Cerebellum (tissue), 4 donors: ENCODE measurements at places on chromosomes 2 and 18. TPM values are rescaled to one million over a fixed set of nuclear protein-coding genes. Genes with fewer than 3 reads are reported as not detected.

The ADRA2B gene
- not detected for total RNA-seq

The CTAGE1 gene
- not detected for total RNA-seq

DNA sequence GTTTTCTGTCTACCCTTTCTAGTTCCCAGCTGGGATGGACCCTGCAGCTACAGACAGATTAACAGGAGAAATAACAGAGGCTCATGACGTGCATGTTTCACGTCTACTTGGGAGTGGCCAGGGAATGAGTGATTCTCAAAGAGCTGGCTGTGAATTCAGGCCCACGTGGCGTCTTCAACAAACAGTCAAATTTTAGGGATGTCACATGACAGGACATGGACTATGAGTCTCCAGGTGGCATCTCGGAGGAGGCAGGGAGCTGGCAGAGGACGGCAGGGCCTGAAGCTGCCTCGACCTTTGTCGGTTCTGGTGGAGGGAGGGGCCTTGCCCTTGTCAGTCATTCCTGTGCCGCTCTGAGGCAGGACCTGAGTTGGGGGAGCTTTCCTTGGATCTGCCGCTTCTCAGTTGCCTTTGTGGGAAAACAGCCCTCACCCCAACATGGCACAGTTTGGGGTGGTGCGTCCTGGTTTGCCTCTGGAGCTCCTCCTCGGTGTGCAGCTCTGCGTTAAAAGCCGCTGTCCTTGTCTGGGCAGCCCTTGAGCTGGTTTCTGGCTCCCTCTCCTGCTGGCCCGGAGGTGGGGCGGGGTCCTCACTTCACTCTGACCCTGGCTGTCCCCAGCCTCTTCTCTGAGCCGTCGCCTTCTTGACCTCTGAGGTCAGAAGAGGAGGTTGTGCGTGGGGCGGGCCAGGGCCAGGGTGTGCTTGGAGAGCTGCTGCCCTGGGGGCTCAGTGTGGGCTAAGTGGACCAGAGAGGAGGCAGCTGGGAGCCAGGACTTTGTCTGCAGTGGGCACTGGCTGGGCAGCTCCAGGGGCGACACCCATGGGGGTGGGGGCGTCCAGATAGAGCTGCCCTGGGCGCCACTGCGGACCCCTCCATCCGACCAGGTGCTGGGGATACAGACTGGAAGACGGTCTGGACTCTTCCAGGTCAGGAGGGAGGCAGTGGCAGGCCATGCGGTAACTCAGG is 12.1 kb upstream of the GAL3ST2 start:
- no peak for DNase-seq

DNA sequence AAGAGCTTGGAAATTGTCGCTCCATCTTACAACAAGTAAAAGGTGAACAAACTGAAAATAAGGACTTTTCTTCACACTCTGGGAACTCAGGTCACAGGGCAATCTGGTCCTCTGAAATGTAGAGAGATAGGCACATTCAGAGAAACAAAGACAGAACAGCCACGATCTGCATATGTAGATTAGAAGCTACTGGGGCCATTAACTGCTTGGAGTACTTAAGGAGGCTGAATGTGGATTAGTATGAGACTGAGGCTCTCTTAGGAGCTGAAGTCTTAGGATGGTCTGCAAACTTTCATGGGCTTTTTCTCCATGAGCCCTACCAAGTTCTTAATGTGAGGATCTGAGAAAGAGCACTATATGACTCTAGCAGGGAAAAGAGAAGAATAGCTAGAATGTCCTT is 265.3 kb upstream of the NXPH2 start:
- no peak for DNase-seq

The PTPRN gene
- 18.1 TPM for total RNA-seq

DNA sequence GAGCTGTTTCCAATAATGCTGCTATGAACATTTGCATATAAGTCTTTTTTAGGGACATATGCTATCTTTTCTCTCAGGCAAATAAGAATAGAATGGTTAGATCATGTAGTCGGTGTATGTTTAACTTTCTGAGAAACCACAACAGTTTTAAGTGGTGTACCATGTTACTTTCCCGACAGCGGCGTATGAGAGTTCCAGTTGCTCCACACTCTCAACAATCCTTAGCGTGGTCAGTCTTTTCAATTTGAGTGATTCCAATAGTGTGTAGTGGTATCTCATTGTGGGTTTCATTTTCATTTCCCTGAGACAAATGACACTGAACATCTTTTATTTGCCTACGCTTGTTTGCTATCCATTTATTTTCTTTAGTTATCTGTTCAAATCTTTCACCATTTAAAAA is 149.5 kb downstream of the ACOXL start:
- DNase-seq: no peak

GRCh38 chr2:232857158-232857563 is 12.9 kb upstream of the SNORC start:
- DNase-seq: no peak

- no peak for DNase-seq
Observed at GRCh38 chr2:96771796-96772618, 11.3 kb downstream of the CNNM4 start.

DNA sequence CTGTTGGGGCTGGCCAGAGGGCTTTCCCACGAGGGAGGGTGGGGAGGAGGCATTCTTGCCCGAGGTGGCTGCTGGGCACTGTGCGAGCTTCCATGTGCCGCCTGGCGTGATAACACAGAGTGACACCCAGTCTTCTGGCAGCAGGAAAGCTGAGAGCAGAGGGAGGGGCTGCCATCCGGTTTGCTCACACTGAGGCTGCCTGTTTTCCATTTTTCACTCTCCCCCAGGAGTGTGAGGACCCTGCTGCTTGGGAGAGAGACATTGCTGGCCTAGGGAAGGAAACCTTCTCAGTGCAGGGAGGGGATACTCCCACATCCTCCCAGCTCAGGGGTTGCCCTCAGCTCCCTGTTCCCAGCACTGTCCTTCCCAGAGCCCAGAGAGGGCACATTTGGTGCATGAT is 73.1 kb downstream of the INHBB start:
- no peak for DNase-seq

GRCh38 chr2:48126162-48126561 is 219.9 kb upstream of the FBXO11 start:
- DNase-seq: no peak

DNA sequence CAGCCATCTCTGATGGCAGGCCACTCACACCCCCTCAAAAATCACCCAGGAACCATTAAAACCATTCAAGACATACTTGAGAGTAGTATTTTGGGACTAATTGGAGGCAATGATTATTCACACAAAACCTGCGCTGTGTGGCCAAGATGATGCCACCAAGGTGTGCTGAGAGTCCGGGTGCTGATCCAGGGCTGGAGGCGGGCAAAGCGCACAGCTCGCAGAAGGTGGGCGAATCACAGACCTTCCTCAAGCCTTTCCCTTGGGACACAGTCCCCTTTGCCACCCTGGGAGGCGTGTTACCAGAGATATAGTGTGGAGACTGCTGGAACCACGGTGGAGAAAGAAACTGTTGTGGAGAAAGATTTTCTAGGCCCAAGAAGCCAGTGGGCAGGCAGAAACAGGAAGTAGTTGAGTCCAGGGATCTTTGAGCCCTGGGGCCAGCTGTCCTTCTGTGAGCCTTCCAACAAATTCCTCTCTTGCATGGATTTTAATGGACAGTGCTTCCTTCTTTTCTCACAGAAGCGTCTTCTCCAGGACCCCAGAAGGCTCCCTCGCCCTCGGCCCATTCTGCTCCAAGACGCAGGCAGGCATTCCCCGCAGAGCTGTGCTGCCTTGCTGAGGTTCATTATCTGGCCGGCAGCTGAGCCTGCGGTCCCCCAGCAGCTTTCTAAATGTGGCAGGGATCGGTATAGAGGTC is 8.0 kb downstream of the COPS9 start:
- DNase-seq: no peak

GRCh38 chr2:215882689-215883088 is 130.7 kb downstream of the MREG start:
- no peak for DNase-seq

GRCh38 chr2:224816816-224817215 is 100.7 kb upstream of the CCDC195 start:
- DNase-seq: no peak

DNA sequence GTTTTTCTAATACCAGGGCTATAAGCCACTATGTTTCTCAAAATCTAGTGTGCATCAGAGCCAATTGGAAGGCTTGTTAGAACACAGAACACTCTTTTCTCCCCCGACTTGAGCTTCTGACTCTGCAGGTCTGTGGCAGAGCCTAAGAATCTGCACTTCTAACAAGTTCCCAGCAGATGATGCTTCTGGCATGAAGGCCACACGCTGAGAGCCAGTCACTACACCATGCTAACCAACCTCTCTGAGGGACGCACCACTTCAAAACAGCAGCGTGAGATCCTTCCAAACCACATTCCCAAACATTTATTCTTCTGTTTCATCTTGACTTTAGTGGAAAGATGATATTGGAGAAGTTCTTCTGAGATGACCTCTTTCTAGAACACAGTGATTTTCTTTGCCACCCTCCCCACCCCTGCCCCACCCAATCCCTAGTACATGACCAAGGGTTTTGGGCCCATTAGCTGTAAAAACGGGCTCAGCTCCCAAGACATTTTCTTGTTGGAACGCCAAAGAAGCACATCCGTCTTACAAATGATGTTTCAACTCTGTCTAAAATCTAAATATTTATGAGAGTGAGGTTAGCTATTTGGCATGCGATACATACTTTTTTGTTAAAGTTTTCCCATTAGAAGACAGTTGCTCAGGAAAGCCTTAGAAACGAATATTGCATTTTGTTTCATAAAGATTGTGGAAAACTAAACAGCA is 391.9 kb downstream of the TMEM182 start:
- DNase-seq: no peak

The UGT1A8 gene
- not detected for total RNA-seq

DNA sequence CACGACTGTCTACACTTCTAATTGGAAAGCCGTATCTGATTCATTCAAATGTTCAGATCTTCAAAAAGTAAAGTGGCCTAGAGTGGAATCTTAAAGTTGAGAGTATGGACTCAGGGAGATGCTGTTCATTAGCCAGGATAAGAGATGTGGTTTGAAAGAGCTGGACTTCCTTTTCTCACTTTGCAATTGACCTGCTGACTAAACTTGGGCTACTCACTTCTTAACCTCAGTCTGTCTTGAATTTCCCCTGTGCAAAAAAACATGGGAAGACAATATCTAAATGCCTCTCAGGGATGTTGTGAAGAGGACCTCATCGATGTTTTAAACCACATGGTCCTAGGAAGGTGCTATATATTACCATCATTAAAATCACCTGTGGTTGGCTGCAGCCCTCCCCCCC is 64.1 kb downstream of the BCL2 start:
- DNase-seq: no peak

GRCh38 chr2:17763641-17764333 is 9.8 kb downstream of the GEN1 start:
- DNase-seq: no peak

- no peak for DNase-seq
Observed at GRCh38 chr2:217366966-217367365, 507.1 kb upstream of the TNP1 start.

GRCh38 chr2:197782126-197782525 is 3.0 kb downstream of the BOLL start:
- no peak for DNase-seq

DNA sequence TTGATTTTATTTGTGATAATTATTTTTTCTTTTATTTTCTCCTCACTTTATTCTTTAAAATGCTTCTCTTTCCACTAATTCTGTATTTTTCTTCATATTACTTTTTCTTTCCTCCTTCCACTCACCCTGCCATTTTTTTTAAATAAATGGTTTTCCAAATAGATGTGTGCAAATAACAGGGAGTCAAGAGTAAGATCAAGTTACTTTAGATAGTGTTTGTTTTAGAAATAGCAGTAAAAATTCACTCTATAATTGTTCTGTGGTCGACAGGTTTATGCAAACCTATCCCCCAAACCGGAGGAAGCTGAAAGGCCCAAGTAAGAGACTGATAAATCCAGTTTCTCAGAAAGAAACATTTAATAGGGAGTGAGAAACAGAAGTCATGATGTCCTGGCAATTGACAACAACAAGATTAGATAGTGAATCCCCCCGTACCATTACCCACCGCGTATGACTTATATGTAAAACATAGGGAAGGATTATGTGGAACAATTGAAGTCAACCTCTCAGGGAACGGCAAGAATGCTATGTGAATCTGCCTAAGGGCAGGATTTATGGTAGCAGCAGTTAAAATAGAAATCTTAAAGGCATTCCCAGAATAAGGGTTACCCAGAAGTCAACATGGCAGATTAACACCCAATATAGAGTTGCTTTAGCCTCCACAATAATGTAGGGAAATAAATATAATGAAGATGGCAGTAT is 75.5 kb downstream of the KYNU start:
- DNase-seq: no peak

- no peak for DNase-seq
Observed at GRCh38 chr2:101433465-101433864, 41.4 kb downstream of the RFX8 start.

The NT5C1B gene
- total RNA-seq: 0.09 TPM

GRCh38 chr2:186569897-186570296 is 20.0 kb upstream of the ITGAV start:
- no peak for DNase-seq

- DNase-seq: no peak
Observed at GRCh38 chr2:184141866-184142265, 456.5 kb upstream of the ZNF804A start.

GRCh38 chr2:68612765-68613519 is 30.4 kb upstream of the PROKR1 start:
- no peak for DNase-seq

GRCh38 chr2:207332480-207333212 is 166.9 kb upstream of the KLF7 start:
- no peak for DNase-seq

- DNase-seq: no peak
Observed at GRCh38 chr2:138779781-138780445, at the start of gene NXPH2. Gene NXPH2, minus strand, starts transcription at chr2:138780390. Its CDS starts 149 bp downstream, at chr2:138780241.

The ALPP gene
- total RNA-seq: not detected

DNA sequence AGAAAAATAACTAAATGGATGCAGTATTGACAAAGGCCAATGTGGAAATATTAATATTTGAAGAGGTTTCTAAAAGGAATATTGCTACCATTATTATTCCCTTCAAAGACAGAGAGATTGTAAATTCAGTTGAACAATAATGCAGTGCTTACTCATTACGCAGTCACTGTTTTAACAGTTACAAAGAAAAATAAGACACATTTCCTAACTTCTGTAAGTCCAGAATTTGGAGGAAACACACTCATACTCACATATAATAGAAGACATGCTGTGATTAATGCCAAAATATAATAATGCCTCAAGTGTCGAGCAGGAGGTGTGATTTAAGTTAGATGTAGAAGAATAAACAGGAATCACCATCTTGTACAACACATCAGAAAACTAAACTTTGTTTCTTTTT is 389.2 kb downstream of the FBXO15 start:
- DNase-seq: no peak

The ACADL gene
- total RNA-seq: 4.7 TPM

- DNase-seq: no peak
Observed at GRCh38 chr2:60405271-60405919, 148.1 kb downstream of the BCL11A start.

DNA sequence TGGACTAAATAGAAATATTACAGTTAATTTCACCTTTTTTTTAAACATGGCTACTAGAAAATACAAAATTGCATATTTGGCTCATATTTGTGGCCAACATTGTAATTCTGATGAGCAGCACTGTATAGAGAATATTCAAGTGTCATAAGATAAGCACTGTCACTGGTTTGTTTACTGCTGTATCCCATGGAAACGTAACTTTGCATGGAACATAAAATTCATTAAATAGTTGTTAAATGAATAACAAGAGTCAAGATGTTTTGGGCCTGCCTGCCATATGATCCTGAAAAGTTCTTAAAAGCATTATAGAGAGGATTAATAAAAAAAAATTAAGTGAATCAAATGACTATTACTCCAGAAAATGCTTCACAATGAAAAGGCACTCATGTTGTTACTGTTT is 763.7 kb upstream of the CRIM1 start:
- DNase-seq: no peak
